Activated T-cell treated with anti-CD3 and anti-CD28 coated beads for 1 hour (primary cell): ENCODE measurements at places on chromosomes 7 and 10.

GRCh38 chr7:80124526-80125264 lies 9.9 kb upstream of the GNAI1 start:
- no peak for DNase-seq

DNA sequence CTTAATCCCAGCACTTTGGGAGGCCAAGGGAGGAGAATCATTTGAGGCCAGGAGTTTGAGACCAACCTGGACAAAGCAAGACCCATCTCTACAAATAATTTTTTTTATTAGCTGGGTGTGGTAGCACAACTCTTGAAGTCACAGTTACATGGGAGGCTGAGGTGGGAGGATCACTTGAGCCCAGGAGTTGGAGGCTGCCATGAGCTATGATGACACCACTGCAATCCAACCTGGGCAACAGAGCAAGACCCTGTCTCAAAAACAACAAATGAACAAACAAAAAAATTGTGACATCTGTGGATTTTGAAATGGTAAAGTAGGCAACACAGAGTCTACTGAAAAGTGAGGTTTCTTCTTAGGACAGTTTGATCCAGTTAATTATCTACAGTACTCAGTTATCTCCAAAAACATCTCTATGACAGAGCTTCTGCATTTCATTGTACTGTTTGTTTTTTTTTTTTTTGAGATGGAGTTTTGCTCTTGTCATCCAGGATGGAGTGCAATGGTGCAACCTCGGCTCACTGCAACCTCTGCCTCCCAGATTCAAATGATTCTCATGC lies 3.3 kb upstream of the ANKRD61 start:
- no peak for DNase-seq

DNA sequence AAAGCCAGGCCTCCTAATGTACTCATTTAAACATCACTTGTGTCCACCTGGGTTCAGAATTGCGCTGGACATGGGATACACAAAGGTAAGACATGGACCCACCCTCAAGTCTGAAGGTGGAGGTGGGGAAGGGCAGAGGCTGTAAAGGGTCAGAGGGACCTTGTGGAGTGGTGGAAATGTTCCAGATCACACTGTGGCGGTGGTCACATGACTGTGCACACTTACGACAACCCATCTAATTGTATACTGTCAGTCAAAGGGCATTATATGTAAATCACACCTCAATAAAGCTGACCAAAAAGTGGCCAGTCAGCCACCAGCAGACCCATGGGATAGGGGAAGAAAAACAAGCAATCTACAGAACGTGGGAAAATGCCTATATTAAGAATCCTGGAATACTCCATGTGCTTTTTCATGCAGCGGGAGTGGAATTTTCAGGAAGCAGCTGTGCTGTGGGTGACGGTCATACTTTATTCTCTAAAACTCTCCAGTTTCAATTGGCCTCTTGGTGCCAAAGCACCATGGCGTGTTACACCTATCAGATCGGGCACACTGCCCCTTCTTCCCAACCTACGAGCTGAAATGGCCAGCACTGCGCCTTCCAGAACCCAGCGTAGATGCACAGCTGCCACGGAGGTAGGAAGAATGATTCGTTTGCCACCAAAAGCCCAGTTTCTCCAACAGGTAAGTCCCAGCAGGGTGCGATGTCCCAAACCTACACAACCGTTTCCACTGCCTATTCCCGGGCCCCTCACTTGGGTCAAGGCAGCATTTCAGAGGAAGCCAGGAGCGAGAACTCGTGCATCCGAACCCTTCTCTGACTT lies 69.8 kb downstream of the PRKAG2 start:
- no peak for DNase-seq

GRCh38 chr10:132266594-132267161 lies 41.1 kb downstream of the STK32C start:
- DNase-seq: no peak

GRCh38 chr10:71534568-71535194 lies 138.0 kb downstream of the CDH23 start:
- no peak for DNase-seq
